ENCODE measurements at places on chromosomes 6 and 20.

GRCh38 chr20:16025084-16025483 lies 548.2 kb downstream of the KIF16B start:
- DNase-seq, result no peak

DNA sequence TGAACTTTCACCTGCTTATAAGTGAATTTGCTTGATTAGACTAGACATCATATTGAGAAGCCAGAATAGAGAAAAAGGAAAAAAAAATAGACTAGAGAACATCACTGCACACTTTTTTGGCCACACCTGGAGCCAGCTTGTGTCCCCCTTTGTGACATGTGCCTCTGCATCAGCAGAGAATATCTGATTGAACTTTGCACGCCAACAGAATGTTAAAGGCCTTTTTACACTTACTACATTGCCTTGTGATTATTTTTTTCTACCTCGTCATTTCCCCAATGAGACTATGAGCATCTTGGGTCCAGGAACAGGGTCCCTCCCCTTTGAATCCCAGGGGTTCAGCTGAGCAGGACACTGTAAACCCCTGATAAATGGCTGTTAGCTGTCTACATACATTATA lies 17.2 kb upstream of the ZNF133 start:
- no peak for DNase-seq

- DNase-seq, result no peak
These were observed 38.6 kb downstream of the LMBRD1 start for GRCh38 chr6:69758214-69758613.

DNA sequence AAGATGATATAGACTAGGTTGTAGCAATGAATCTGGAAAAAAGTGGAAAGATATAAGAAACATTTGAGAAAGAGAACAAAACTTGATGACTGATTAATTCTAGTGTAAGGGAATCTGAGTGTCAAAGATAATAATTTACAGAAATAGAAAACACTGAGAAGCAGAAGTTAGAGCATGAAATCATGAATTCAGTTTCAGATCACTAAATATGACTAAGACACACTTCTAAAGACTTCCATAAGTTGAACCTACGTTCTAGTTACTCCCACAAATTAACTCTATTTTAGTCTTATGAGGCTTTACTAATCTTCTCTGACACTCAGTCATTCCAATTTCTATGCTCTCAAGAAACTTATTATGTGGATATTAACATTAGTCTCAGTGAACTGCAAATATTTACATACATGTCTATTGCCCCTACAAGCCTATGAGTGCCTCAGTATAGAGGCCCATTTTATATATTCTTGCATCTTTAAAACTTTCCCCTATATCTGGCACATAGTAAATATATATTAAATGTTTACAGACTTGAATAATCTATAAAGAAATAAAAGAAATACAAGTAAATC lies 30.4 kb downstream of the IBTK start:
- DNase-seq, result peak; percentile 40

- DNase-seq, result no peak
These were observed 128.6 kb upstream of the SPACA1 start for GRCh38 chr6:87919001-87919400.

DNA sequence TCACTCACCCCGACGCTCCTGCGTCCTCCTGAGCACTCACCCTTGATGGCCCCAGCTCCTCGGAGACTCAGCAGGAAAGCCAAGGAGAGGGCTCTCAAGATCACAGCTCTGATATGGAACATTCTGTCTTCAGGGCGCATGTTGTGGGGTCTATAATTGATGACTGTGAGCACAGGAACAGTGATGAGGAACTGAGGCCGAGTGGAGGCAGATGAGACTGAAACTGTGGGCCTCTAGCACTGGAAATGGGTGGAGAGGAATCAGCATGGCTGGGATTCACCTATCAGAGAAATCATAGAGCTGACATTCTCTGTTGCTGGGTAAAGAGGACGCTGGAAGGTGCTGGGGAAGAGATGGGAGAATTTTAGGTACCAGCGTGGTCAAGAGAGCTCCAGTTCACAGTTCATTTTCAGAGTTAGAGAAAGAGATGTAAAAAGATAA lies at the start of gene HLA-DPA1:
HLA-DPA1 (minus strand) TSS at position 219 of the 441 bp plus-strand sequence.
- DNase-seq, result peak; percentile 86

GRCh38 chr6:9933677-9934076 lies 481.2 kb downstream of the TFAP2A start:
- no peak for DNase-seq

Measured in GM10248 (cell line).